ENCODE measurements at places on chromosomes 7 and 10. TPM values are rescaled to one million over a fixed set of nuclear protein-coding genes. Genes with fewer than 3 reads are reported as not detected.

TBXAS1 gene
- total RNA-seq = 4.2 TPM

TMEM254 gene
- 4.1 TPM for total RNA-seq

LHPP gene
- total RNA-seq = 5.8 TPM

KCTD7 gene
- 4.1 TPM for total RNA-seq

ARHGEF35 gene
- total RNA-seq = 0.56 TPM

UBE2H gene
- 88.1 TPM for total RNA-seq
